ENCODE measurements at places on chromosomes 2 and 18.

DNA sequence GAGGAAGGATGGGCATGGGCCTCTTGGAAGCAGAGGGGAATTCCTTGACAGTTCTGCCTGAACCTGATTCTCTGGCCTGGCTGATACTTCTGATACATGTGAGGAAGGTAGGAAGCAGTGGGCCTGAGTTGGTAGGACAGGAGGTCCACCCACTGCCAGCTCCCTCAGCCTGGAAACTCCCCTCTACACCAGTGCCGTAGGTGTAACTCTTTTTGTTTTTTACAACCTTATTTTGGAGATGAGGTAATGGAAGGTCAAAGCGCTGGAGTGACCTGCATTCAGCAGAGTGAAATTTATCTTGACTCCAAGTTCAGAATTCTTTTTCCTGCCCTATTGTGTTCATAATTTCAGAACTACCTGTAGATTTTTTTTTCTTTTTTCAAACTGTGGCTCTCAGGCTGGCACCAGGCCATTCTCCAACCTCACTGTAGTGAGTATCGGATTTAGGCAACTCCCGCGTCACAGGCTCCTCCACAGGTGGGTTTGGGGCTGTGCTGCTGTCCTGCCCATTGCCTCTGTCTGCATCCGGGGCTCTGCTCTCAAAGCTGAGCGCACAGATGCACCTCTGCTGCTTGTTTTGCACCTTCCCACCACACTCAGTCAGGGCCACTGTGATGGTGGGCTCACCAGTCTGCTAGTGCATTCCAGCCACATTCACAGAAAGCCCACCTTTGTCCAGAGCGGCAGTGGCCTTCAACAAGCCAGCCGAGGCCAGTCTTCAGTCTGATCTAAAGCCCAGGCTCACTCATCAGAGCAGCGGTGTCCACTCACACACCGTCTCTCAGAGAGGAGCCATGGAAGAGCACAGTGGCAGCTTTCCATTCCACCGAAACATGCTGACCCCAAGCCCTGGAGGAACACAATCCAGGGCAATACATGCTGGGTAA, 87.2 kb downstream of the UXS1 start:
- DNase-seq = no peak

DNA sequence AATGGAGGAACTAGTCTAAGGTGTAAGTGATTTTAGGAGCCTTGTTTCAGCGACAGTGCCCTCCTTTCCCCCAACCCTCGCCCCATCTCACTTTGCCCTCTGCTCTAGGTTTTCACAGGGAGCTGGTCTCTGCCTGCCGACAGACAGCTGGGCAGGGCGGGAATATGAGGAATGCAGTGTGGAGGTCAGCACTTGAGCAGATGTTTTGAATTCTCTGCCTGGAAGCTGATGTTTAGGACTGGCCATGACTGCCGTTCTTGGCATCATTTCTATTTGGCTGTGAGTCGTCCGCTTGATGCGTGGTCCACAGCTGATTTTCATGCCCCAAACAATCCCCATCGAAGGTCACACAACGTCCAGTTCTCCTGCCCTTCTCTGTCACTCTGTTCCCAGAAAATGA, 55.1 kb upstream of the SIX3 start:
- no peak for DNase-seq

DNA sequence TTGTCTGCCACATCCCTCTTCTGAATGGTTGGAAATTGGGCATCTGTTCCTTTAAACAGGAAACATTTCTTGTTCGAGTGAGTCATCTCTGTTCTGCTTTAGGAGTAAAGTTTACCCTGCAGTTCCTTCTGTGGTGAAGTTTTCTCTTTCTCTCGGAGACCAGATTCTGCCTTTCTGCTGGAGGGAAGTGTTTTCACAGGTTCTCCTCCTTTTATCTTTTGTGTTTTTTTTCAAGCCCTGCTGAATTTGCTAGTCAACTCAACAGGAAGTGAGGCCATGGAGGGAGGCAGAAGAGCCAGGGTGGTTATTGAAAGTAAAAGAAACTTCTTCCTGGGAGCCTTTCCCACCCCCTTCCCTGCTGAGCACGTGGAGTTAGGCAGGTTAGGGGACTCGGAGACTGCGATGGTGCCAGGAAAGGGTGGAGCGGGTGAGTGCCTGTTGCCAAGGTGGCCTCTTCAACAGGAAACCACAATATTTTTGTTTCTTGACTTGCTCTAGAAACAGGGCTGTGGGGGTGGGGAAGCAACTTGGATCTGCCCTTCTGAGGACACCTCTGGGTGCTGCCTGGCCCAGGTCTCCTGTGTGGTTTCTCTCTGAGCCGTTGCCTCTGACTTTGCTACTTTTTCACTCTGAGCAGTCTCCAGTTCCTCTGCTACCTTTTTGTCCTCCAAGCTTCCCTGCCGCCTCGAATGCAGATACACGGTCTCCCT, 2.2 kb upstream of the CASP8 start:
- DNase-seq = peak; percentile 94

DNA sequence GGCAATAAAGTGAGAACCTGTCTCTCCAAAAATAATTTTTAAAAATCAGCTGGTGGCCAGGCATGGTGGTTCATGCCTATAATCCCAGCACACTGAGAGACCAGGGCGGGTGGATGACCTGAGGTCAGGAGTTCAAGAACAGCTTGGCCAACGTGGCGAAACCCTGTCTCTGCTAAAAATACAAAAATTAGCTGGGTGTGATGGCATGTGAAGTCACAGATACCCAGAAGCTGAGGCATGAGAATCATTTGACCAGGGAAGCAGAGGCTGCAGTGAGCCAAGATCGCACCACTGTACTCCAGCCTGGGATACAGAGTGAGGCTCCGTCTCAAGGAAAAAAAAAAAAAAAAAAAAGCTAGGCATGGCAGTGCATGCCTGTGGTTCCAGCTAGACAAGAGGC, 7.4 kb upstream of the GPR75 start:
- DNase-seq = no peak

GRCh38 chr2:16223841-16224177, 283.5 kb downstream of the MYCN start:
- no peak for DNase-seq

DNA sequence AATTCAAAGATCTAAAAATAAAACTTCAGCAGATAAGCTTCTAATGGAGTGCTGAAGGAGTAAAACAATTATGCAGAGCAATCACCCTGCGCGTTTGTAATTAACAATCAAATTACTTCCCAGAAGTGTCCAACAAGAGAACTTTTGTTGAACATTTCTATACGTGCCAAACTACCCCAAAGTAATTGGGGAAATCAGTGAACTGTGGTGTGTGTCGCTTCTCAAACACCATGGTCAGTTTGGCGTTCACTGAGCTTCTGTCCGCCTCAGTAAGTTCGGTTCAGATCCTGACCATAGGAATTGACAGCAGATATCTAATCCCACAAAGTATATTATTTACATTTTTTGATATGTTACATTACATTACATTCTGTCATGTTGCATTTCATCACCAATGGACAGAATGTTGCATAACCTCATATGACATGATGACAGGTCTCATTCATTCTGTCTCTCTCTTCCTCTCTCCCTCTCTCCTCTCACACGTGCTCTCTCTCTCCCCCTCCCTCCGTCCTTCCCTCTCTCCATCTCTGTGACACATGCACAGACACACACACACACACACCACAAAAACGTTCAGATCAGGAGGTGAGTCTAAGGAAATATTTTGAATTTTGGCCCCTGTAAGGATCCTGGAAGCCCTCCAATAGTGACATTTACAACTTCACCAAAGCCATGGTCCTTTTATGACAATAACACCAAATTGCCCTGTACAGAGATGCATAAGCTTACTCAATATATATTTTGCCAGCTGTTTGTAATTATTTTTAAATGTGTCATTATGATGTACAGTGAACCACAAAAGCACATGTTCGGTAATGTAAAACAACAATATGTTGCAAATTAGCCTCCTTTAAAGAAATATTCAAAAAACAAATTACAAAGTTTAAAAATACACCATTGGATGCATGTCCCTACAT, 269.2 kb downstream of the FIGN start:
- DNase-seq = no peak

GRCh38 chr2:188811522-188811921, 162.7 kb upstream of the COL3A1 start:
- peak; percentile 10 for DNase-seq

Measured in RCC 7860 (cell line).